Stimulated activated CD4-positive, alpha-beta T cell treated with anti-CD3 and anti-CD28 coated beads, TNF-alpha, amount 100 ng/mL, for 24 hours (primary cell): ENCODE measurements at places on chromosomes 7 and 10.
A peak's percentile ranks its signal among the peaks of the same experiment; 100 is the strongest.

DNA sequence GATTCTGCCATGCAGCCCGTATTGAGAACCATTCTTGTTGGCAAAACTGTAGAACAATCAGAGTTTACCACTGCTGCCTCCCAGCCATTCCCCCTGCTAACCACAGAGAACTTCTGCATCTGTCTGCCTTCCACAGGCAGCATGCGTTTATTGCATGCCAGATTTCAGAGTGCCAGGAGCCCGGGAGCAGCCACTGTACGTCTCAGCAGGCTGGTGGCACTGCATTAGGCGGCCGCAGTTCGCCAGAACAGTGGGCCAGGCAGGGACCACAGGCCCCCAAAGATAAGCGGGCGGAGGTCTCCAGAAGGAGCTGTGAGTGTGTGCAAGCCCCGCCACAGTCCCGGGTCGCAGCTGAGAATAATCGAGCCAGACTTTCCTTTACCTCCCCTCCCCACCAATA, 31.8 kb downstream of the ZNF467 start:
- DNase-seq, result no peak

DNA sequence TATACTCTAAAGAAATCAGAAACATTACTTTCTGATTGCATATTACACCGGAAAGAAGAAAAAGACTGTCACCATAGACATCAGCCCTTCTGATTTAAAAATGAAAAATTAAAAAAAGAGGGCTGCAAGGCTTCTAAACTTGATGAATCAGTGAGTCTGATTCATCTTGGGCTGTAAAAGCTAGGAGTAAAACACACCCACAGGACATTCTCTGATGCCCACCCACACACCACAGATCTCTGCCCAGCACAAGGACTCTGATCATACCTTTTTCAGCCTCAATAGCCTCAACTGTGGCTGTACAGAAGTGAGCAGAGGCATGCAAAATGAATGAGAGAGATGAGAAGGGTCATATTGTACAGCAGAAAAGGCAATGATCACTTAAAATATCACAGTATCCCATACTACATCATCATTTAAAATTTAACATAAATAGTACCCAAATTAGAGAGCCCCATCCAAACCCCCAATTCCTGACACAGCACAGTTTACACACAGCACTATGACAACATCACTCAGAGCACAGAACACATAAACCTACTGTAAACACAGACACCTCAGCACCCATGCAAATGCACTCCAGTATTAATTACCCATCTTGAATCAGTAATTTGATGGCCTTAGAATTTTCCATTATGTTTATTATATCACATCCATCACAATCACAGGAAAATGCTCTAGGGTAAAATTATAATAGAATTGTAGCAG, 6.4 kb upstream of the MSS51 start:
- DNase-seq, result no peak

GRCh38 chr10:98943681-98944080, 292.0 kb downstream of the HPSE2 start:
- no peak for DNase-seq

- DNase-seq, result no peak
These were observed 114.5 kb downstream of the PON1 start for GRCh38 chr7:95209788-95210187.

GRCh38 chr7:128172151-128172550, 68.9 kb upstream of the LEP start:
- no peak for DNase-seq

- no peak for DNase-seq
These were observed 12.7 kb upstream of the DNMBP start for GRCh38 chr10:100022403-100022802.

- DNase-seq, result no peak
These were observed 67.8 kb downstream of the CARD11 start for GRCh38 chr7:2975821-2976371.

DNA sequence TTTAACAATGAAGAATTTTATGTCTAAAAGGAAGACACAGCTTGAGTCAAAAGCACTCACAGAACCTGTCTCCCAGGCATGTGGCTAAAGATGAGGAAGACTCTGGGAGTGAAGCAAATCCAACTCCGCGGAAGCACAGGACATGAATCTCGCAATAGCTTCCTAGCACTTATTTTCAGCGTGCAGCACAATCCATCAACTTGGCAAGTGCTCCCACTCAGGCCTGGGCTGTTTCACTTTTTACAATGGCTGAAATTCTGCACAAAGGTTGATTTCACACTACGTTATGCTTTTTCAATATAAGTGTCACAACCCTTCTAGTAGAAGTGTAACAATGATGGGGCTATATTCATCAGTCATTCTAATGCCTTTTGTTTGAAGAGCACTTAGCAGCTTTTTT, 180.2 kb downstream of the XPNPEP1 start:
- no peak for DNase-seq

DNA sequence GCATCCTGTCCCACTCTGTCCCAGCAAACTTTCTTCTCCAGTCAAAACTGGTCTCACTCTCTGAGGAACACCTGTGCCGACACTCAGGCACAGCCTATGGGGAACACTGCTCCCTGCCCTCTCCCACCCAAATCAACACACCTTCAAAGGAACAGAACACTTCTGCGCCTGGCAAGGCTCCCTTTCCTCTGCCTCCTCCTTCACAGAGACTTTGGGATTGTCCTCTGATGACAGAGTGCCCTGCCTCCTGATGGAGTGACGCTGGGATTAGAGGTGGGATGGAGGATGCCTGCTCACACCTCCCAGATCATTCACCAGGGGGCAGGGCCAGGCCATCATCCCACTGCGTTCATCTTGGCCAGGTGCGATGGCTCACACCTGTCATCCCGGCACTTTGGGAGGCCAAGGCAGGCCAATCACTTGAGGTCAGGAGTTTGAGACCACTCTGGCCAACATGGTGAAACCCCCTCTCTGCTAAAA, 26.5 kb downstream of the KLF6 start:
- no peak for DNase-seq

DNA sequence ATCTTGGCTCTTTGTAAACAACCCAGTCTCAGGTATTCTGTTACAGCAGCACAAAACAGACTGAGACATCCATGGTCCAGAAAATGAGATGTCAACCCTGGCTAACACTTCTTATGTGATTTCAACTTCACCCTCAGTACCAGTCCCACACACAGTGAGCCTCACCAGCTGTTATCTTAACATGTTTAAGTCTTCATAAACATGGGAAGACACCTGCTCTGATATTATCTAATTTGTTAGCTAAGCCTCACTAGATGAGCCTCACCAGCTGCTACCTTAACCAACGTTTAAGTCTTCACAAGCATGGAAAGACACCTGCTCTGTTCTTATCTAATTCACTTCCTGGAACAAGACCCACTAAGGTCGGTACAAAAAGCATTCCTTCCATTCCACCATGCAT, 130.8 kb downstream of the CALN1 start:
- DNase-seq, result no peak

DNA sequence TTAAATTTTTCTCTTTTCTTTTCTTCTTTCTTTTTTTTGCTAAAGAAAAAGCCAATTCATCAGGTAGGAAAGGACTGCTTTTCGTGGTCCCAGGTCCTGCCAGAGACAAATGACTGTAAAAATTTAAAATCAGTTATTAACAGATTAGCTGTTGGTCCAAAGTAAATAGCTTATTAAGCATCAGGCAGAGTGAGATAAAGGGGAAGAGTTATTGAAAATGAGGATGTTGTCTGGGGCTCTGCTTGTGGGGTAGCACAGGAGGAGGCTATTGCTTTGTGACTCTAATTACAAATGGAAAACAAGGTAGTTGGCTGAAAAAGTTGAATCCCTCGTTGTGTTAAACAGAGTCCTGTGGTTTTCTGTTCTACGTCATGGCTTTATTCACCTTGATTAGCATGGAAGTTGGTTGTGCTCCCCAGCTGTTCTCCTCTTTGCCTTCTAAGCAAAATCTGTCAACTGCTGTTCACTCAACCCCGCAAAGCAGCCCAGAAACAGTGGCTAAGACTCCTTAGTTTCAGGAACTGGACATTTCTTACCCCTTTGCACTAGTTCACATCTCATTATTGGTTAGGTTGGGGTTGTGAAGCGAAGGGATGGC, 128.9 kb downstream of the SNX10 start:
- no peak for DNase-seq

GRCh38 chr7:69399401-69399800, 198.9 kb upstream of the AUTS2 start:
- DNase-seq, result no peak

- peak; percentile 56 for DNase-seq
These were observed 57.1 kb downstream of the FIGNL1 start for GRCh38 chr7:50393076-50393475.

GRCh38 chr7:32314761-32315160, 175.4 kb downstream of the LSM5 start:
- DNase-seq, result no peak

- DNase-seq, result peak; percentile 17
These were observed 577 bp downstream of the DNAJB9 start for GRCh38 chr7:108570146-108570755.

GRCh38 chr7:65239707-65240352, 133.8 kb upstream of the ZNF92 start:
- DNase-seq, result no peak

DNA sequence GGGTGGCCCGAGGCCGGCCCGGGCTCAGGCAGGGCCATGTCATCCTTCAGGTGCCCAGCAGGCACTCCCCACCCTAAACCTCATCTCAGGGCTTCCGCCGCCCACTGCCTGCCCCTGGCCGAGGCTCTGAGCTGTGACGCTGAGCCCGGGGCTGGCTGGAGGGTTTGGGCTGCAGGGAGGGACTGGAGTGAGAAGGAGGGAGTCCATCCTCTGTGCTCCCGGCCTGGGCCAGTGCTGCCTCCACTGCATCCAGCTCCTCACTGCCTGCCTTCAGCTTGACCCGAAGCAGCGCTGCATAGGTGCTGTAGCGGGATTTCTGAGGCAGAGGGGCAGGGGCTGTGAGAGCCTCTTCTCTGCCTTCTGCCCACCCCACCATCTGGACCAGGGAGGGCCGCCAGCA, 7.6 kb downstream of the NFKB2 start:
- DNase-seq, result no peak

- DNase-seq, result no peak
These were observed 131.7 kb upstream of the CHST15 start for GRCh38 chr10:124225029-124225466.

DNA sequence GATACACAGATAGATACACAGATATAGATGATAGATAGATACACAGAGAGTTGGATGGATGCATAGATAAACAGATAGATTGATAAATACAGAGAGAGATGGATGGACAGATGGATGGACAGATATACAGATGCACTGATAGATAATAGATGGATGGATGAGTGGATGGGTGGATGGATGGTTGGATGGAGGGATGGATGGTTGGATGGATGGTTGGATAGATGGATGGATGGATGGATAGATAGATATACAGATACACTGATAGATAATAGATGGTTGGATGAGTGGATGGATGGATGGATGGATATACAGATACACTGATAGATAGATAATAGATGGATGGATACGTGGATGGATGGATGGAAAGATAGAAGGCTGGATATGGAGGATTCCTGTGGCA, 290.0 kb upstream of the SHH start:
- DNase-seq, result no peak

GRCh38 chr7:119256446-119257131, 1016.4 kb upstream of the KCND2 start:
- DNase-seq, result no peak
